ENCODE measurements at places on chromosomes 16 and 17.

DNA sequence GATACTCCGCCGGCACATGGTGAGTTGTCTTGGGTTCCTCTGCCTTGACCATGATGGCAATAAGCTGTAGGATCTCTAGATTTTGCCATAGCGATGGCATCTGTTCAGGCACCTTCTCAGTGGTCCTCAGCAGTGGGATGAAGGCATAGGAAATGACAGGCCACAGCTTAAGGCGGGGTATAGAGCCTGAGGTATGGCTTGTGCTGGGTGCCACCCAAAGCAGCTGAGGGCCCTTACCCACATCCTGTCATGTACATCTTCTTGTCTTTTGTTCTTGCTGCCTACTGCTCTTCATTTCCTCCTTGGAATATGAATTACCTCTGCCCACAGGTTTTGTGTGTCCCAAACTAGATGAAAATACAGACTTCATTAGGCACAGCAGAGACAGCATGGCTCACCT, 29.5 kb downstream of the KAT7 start:
- DNase-seq, result no peak

DNA sequence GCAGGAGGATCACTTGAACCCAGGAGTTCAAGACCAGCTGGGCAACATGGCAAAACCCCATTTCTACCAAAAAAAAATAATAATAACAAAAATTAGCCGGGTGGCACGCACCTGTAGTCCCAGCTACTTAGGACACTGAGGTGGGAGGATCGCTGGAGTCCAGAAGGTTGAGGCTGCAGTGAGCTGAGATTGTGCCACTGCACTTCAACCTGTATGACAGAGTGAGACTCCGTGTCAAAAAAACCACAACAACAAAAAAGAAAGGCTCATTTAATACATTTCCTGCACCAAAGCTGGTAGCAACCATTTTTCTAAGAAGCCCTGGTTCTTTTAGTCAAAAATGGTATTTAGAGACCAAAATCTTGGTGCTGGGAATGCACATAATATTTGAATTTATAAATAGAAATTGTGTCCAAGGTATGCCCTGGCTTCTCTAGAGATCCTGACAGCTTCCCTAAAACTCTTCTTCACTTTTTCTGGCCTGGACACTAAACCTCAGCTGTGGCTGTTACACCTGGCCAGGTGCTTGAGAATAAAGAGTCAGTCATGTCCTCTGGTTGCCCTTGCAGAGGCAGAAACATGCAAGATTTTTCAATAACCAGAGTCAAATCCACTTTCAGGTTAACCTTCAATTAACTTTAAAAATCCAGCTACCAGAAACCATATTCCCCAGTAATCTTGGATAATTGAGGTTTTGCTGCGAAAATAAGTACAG, 35.9 kb downstream of the SCNN1B start:
- no peak for DNase-seq

- no peak for DNase-seq
These were observed 44.5 kb upstream of the TOX3 start for GRCh38 chr16:52591471-52591870.

DNA sequence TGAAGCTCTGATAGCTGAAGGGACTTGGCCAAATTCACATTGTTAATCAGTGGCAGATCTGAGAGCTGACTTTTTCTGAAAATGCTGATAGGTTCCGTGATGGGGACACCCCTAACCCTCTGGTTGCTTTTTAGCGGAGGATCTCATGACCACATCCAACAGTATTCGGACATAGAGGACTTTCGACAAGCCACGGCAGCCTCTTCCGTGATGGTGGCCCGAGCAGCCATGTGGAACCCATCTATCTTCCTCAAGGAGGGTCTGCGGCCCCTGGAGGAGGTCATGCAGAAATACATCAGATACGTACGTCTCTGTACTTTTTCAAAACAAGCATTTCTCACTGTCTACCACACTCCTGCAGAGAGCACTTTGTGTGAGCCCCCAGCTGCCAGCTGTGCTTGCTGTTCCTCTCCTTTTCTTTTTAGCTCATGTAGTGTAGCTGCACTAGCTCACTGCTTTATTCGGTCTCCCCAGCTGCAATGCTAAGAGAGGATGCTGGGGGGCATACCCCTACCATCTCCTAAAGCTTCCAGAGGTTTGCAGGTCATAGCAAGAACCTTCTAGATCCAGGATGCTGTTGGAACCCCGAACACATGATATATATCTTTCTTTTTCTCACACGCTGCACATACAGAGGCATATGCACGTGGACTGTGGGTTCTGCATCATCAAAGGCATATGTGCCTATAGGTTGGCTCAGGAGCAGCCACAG, 14.2 kb upstream of the NFATC3 start:
- DNase-seq, result no peak

- DNase-seq, result no peak
These were observed 64.9 kb upstream of the PMFBP1 start for GRCh38 chr16:72236866-72237265.

- no peak for DNase-seq
These were observed 27.4 kb downstream of the EMP2 start for GRCh38 chr16:10552998-10553491.

GRCh38 chr17:44967026-44967906, 837 bp downstream of the C1QL1 start:
- DNase-seq, result no peak

DNA sequence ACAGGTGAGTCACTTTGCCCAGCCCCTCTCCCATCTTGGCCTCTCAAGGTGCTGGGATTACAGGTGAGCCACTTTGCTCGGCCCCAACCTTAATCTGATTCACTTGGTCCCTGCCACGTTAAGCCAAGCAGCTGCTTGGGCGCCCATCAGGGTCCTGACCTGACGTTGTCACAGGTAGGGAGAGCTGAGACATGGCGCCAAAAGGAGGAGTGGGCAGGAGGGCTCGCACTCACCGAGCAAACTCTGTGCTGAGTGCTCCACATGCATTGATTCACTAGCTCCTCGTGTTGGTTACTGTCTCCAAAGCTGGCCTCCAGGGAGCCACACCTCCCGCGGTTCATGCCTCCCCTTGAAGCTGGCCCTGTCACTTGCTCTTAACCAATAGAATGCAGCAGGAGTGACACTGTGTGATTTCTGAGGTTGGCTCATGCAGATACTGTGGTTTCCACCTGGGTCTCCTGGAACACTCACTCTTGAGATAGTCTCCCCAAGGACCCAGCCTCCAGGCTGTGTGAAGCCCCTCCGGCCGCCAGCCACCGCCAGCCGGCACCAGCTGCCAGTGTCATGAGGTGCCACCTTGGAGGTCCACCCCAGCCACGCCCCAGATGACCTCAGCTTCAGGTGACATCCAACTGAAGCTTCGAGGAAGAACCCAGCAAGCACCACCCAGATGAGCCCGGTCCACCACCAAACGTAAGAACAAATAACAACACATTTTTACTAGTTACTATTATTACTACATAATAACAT, 223.0 kb downstream of the GSG1L start:
- no peak for DNase-seq

- DNase-seq, result no peak
These were observed 100.1 kb downstream of the IRF8 start for GRCh38 chr16:85998868-85999729.

GRCh38 chr17:75116737-75117136, 7.0 kb downstream of the ARMC7 start:
- DNase-seq, result no peak

DNA sequence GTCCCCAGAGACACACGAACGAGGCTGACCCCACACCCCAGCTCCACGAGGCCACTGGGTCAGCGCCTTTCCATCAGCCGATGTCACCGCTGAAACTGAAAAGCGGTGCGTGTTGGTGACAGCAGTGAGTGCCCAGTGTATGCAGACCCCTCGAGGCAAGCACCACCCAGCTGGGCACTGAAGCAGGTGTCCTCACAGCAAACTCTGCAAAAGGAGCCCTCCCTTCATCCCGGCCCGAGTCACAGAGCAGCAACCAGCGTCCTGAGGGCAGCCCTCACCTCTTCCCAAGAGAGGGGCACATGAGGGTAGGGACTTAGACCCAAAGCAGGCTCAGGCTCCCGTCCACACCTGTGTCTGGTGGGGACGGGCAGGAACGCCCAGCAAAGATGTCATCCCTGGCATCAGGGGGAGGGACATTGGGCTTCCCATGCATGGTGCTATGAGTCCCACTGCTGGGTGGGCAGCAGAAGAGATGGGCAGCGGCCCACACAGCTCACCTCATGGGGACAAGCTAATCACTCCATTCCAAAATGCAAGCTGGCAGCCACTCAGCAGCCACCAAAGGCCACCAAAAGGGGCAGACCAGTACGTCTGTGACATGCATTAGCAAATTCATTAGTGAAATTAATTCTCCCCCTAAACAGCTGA, 49.2 kb downstream of the RBFOX3 start:
- no peak for DNase-seq

DNA sequence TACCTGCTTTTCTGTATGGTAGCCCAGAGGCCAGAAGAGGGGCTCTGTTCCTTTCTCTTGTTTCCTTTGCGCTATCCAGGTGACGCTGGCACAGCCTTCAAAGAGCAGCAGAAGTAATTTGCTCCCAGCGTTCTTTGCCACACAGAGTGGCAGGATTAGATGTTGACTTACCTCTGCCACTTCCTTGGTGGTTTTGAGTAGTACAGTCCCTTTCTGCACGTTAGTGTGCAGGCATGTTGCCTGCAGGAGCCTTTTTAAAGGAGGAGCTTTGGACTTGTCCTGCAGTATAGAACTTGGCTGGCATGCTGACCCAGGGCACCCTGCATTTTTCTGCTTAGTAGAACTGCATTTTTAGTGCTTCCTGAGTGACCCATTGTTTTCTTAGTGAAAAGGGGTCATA, at the start of gene ABCC11:
Gene ABCC11 (minus strand): TSS at position 229 of the 400 bp plus-strand sequence. CDS start 15,618 bp downstream, outside the sequence.
- DNase-seq, result no peak

GRCh38 chr17:2030779-2031163, 818 bp downstream of the DPH1 start:
- no peak for DNase-seq

GRCh38 chr16:27698266-27698665, 148.3 kb downstream of the KATNIP start:
- peak; percentile 9 for DNase-seq
